ENCODE measurements at places on chromosomes 1 and 21. TPM values are rescaled to one million over a fixed set of nuclear protein-coding genes. Genes with fewer than 3 reads are reported as not detected.

DNA sequence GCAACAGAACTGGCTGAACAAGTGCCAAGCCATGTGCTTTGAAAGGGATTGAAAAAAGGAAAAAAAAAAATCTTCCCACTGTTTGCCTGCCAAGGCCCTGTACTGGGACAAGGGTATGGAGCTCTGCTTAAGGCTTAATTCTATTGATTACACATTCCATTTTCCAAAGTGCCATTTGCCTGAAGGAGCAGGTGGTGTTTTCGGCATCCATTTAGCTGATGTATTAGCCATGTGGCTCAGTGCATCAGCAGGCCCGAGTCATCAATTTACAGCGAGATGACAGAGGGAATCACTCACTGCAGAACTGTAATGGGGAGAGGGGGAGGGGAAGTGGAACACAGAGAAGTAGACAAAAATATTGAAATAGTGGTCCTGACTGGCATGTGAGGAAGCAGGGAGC is 144.2 kb upstream of the BEND5 start:
- no peak for DNase-seq
- no peaks in the 10 kb centered on the region for H3K4me1 ChIP-seq
- H3K27ac ChIP-seq, result no peak overlapping the region
- no peak overlapping the region for H3K4me3 ChIP-seq
- H3K27me3 ChIP-seq, result peaks cover 3% of the 10 kb centered on the region
- H3K36me3 ChIP-seq, result no peaks in the 10 kb centered on the region

DNA sequence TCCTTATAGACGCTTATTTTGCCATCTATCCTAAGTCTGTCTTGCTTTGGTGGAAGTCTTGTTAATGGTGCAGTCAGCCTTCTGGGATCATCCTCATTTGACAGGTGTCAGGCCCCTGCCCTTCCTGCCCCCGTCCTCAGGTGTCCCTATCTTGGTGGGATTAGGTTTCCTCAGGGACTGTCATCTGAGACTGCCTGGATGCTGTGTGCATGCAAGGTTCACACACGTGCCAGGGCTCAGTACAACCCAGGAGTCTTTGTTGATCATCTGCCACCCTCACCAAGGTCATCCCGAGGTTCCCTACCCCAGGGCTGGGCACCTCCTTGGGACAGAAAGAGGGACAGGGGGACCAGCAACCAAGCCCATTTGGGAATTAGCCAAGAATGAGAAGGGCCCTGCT is 18.0 kb downstream of the PADI2 start:
- H3K27me3 ChIP-seq, result peaks cover 2% of the 10 kb centered on the region
- peaks cover 9% of the 10 kb centered on the region for H3K4me1 ChIP-seq
- no peak for DNase-seq

DNA sequence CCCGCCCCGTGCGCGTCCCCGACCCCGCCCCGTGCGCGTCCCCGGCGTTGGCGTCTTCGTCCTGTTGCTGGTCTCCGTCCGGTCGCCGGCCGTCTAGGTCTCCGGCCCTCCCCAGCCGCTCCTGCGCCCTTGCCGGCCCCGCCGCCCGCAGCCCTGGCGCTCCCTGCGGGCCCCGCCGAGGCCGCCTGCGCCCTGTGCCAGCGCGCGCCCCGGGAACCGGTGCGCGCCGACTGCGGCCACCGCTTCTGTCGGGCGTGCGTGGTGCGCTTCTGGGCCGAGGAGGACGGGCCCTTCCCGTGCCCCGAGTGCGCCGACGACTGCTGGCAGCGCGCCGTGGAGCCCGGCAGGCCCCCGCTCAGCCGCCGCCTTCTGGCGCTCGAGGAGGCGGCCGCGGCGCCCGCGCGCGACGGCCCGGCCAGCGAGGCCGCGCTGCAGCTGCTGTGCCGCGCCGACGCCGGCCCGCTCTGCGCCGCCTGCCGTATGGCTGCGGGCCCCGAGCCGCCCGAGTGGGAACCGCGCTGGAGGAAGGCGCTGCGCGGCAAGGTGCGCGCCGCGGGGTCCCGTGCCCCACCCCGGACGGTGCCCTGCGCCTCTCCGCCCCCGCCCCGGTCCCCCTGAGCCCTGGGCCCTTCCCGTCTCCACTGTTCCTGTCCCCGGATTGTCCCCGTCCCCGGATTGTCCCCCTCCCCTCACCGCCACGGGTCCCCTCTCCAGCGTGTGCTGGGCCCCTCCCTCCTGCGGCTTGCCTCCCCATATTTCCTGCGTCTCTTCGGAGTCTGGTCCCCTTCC is at the start of gene RNF187:
RNF187 (plus strand) TSS at position 47 of the 789 bp plus-strand sequence.
- peak within 1 kb of the TSS; percentile 96 for H3K4me3 ChIP-seq
- no peaks in the 10 kb centered on the region for H3K27me3 ChIP-seq
- DNase-seq, result peak; percentile 92
- H3K36me3 ChIP-seq, result peaks cover 4% of the 10 kb centered on the region
- H3K27ac ChIP-seq, result peak within 1 kb of the TSS; percentile 99
- peaks cover 17% of the 10 kb centered on the region for H3K4me1 ChIP-seq

DNA sequence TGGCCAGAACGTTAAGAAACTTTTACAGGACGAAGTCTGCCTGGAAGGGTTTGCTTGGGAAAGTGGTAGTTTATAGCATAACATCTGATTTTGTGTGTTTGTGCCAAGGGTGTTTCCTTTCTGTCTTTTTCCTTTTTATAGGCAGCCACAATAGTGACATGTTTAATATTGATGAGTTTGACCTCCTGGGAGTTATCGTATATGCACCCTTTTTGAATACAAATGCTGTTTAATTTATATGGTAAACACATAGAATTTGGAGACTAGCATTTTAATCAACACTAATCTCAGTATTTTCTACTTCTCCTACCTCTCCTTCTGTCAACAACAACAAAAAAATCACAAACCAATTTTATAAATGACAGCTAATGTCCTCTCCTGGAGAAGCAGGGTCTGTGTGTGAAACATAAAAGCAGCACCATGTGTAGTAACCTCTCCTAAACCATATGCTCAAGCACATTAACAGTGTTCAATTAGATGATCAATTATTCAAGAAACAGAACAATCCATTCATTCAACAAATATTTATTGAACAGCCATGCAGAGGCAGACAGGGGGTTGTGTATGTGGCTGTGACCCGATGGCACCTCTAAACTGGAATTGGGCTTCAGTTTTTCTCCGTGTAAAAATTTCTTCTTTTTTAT is 604 bp upstream of the FMN2 start:
- no peaks in the 10 kb centered on the region for H3K36me3 ChIP-seq
- H3K4me3 ChIP-seq, result no peak overlapping the region
- DNase-seq, result no peak
- H3K4me1 ChIP-seq, result no peaks in the 10 kb centered on the region

The IVL gene
- total RNA-seq, result not detected

- DNase-seq, result peak; percentile 56
- H3K27ac ChIP-seq, result peak overlapping the region; percentile 36
- peaks cover 17% of the 10 kb centered on the region for H3K4me1 ChIP-seq
- H3K36me3 ChIP-seq, result no peaks in the 10 kb centered on the region
- H3K4me3 ChIP-seq, result peak overlapping the region; percentile 73
- H3K27me3 ChIP-seq, result peaks cover 55% of the 10 kb centered on the region
Observed at GRCh38 chr21:38984982-38985567, 179.3 kb downstream of the ETS2 start.

The OLIG2 gene
- total RNA-seq, result not detected

- H3K4me1 ChIP-seq, result peaks cover 15% of the 10 kb centered on the region
- H3K4me3 ChIP-seq, result no peak overlapping the region
- DNase-seq, result no peak
- H3K27ac ChIP-seq, result no peak overlapping the region
Observed at GRCh38 chr1:15513919-15514318, 10.1 kb downstream of the CASP9 start.

The GABRD gene
- not detected for total RNA-seq

- no peak for DNase-seq
- no peak overlapping the region for H3K27ac ChIP-seq
- H3K36me3 ChIP-seq, result peaks cover 15% of the 10 kb centered on the region
- H3K4me3 ChIP-seq, result no peak overlapping the region
Observed at GRCh38 chr1:198498881-198499280, 41.6 kb downstream of the ATP6V1G3 start.

GRCh38 chr1:166233750-166234366 is 67.1 kb upstream of the FAM78B start:
- H3K27ac ChIP-seq, result no peak overlapping the region
- H3K36me3 ChIP-seq, result peaks cover 10% of the 10 kb centered on the region
- H3K27me3 ChIP-seq, result no peaks in the 10 kb centered on the region
- no peaks in the 10 kb centered on the region for H3K4me1 ChIP-seq

- no peaks in the 10 kb centered on the region for H3K4me1 ChIP-seq
- H3K27ac ChIP-seq, result no peak overlapping the region
- H3K4me3 ChIP-seq, result no peak overlapping the region
- peaks cover 28% of the 10 kb centered on the region for H3K27me3 ChIP-seq
Observed at GRCh38 chr1:24294228-24294672, 24.9 kb upstream of the GRHL3 start.

- no peak overlapping the region for H3K4me3 ChIP-seq
- H3K27me3 ChIP-seq, result peaks cover 23% of the 10 kb centered on the region
- H3K36me3 ChIP-seq, result no peaks in the 10 kb centered on the region
- no peak for DNase-seq
- H3K27ac ChIP-seq, result no peak overlapping the region
Observed at GRCh38 chr1:201288765-201289164, 5.5 kb downstream of the PKP1 start.

DNA sequence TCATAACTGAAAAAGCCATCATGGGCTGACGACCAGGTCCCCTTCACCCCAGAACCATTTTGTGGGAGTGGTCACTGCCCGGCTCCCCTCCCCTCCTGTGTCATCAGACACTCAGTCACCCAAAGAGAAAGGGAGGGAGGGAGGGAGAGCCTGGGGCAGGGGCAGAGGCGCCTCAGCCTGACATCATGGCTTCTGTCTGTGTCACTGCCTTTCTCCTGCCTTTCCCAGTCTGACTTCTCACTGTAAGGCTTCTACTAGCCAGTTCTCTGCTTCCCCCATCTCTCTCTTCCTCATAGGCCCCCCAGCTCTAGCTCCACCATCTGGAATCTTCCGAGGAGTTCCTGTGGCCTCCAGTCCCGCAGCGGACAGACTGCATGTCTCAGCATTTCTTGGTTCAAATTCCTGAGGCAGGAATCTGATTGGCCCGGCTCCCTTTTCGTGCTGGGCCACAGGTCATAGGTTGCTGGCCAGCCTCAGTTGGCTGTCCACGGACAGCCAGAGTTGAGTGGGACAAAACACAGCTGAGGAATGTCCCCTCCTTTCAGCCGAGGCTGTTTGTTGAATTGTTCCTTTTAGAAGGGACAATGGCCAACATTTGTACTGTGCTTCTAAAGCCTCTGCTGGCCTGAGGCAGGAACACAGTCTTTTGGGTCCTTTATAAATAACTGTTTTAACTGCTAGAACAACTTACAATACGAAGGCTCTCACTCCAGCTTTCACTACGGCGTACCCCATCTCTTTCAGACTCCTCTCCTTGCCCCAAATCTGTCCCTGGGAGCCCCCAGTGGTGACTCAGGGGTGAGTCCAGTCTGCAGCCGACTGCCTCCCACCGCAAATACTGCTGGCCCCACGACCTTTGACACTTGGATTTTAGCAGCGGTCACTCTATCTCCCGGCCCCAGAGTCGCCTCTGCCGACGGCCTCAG is 18.7 kb upstream of the KANK4 start:
- peaks cover 26% of the 10 kb centered on the region for H3K27me3 ChIP-seq
- no peaks in the 10 kb centered on the region for H3K4me1 ChIP-seq
- H3K27ac ChIP-seq, result no peak overlapping the region
- no peak for DNase-seq

The FCRL2 gene
- not detected for total RNA-seq

The GSTM5 gene
- not detected for total RNA-seq

- no peak for DNase-seq
- H3K27ac ChIP-seq, result peak overlapping the region; percentile 86
- no peaks in the 10 kb centered on the region for H3K27me3 ChIP-seq
- H3K4me1 ChIP-seq, result peaks cover 59% of the 10 kb centered on the region
- H3K36me3 ChIP-seq, result peaks cover 13% of the 10 kb centered on the region
Observed at GRCh38 chr1:88730132-88730675, 46.1 kb downstream of the PKN2 start.

The DENND2C gene
- 1.2 TPM for total RNA-seq

The ZDHHC18 gene
- 106 TPM for total RNA-seq

DNA sequence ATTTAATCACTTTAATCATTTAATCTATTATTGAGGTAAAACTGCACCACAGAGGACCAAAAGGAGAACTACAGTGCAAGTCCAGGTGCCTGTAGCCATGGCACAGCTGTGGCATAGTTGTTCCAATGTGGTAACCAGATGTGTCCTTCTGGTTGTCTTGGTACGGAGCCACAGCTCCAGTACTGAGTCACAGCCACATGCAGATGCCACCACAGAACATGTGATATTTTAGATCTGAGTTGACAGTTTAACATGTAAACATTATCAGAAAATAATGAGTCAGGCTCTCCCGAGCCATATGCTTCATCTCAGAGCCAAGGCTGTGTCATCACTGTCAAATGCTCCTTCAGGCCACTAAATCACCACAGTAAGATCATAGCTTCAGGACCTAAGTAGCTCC is 56.4 kb upstream of the RGS7 start:
- H3K27ac ChIP-seq, result no peak overlapping the region
- no peak for DNase-seq
- H3K4me1 ChIP-seq, result no peaks in the 10 kb centered on the region
- no peaks in the 10 kb centered on the region for H3K27me3 ChIP-seq
- no peaks in the 10 kb centered on the region for H3K36me3 ChIP-seq
- H3K4me3 ChIP-seq, result no peak overlapping the region

DNA sequence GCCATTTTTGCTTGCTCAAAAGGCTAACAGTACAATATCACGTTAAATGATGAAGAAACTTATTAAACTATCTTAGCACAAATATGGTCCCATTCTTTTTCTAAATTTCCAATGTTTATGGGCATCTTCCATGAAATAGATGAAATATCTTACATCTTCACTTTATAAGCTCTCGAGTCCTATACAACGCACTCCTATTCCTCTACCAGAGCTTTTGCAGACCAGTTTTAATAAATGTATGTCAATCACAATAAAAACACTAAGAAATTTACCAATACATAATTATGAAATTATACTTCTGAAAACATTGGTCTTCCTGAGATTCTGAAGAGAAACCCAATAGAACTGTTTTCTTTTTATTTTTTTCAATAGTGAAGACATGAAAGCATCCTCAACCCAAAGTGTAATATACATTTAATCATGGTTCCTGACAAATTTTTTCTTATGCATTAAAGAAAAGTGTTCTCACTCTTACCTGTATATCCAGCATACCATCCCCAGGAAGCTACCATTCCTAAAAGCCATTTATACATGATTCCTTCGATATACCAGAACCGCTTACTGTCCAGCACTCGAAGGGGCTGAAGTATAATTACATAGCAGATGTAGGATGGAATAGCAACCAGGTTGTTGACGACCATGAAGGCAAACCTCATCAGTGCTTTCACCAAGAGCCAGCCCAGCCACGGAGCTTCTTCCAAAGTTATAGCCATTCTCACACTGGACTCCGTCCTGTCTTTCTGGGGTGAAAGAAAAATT is 1.8 kb downstream of the LPGAT1 start:
- no peaks in the 10 kb centered on the region for H3K36me3 ChIP-seq
- no peaks in the 10 kb centered on the region for H3K27me3 ChIP-seq
- peaks cover 52% of the 10 kb centered on the region for H3K4me1 ChIP-seq
- peak overlapping the region; percentile 98 for H3K4me3 ChIP-seq

The ZNF648 gene
- total RNA-seq, result not detected

GRCh38 chr1:215132156-215132555 is 49.6 kb downstream of the KCNK2 start:
- no peaks in the 10 kb centered on the region for H3K27me3 ChIP-seq
- H3K27ac ChIP-seq, result no peak overlapping the region
- no peaks in the 10 kb centered on the region for H3K4me1 ChIP-seq
- H3K36me3 ChIP-seq, result no peaks in the 10 kb centered on the region
- no peak overlapping the region for H3K4me3 ChIP-seq
